NCI-H460 (cell line): ENCODE measurements at places on chromosomes 3 and 15. TPM values are rescaled to one million over a fixed set of nuclear protein-coding genes. Genes with fewer than 3 reads are reported as not detected.

DNA sequence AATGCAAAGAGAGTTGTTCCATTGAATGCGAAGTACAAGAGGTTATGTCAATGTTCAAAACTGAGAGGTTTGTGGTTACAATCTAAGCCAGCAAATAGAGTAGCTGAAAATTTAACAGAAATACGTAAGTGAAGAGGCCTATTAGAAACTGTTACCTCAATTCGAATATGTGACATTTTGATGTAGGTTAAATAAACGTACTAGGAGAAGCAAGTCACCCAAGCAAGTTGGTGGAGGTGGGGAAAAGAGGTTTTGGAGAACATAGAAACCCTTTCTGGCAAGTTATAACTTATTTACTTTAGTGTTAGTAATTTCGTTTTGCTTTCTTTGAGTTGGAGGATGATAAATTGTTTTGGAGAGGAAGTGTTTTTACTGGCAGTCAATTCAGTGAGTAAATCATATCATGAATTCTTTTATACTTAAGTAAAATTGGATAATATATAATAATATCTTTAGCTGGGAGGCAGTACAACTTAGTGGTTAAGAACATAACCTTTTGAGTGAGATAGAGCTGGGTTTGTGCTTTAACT is 91.2 kb upstream of the NAALADL2 start:
- peak; percentile 77 for DNase-seq

- DNase-seq: no peak
Observed at GRCh38 chr3:136818769-136819391, at the start of gene SLC35G2. Gene SLC35G2 (plus strand): TSS chr3:136819126. CDS start chr3:136854461, 35,335 bp downstream.

GRCh38 chr15:40921949-40922607 is 7.1 kb upstream of the DLL4 start:
- no peak for DNase-seq

GRCh38 chr3:183386651-183387050 is 41.8 kb downstream of the MCF2L2 start:
- no peak for DNase-seq

- no peak for DNase-seq
Observed at GRCh38 chr15:55649058-55649423, 60.9 kb upstream of the PYGO1 start.

GRCh38 chr3:149717391-149718056 is 34.8 kb downstream of the COMMD2 start:
- DNase-seq: peak; percentile 69

DNA sequence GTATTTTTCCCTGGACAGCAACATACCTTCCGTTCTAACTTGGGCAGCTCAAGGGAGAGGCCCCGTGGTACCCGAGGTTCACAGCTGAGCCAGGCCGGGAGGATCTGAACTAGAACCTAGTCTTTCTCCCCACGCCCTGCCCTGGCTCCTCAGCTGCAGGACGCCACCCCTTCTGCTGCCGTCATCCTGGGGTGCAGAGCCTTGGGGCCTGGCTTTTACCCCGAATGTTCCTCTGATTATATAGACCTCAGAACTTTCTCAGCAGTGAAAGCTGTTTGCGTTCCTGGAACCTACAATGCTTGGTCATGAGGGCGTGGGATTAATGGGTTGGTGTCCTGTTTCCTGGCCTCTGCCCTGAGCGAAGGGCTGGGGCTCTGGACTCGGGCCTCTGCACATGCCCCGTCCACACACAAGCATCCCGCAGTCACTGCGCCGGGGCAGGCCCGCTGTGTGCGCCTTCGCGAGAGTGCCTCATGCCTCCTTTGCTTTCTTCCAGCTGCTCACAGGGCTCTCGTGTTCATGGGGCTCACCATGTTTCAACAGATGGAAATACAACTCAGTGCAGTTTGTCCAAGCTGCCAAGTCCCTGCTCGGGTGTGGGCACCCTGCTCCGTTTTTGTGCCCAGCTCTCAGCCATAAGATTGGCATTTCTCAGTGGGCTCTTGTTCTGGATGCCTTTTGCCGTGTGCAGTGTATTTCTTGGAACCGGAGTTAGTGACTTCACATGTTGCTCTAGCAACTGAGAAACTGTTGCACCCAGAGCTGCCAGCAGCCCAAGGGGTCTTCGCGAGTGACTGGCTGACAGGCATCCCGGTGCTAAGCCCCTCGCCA is 20.4 kb downstream of the SYNM start:
- no peak for DNase-seq

DNA sequence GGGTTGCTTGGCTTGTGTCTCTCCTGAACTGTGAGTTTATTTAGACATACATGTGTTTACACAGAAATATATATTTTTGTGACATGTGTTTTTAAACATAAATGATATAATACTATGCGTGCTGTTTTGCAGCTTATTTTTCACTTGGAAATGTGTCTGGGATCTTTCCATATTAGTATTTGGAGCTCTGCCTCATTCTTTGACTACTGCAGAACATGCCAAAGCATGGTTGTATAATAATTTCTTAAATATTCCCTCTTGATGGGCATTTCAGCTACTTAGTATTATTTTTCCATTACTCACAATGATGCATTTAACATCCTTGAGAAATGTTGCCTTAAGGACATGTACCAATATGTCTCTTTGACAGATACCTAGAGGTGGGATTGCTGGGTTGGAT is 19.5 kb downstream of the ANAPC13 start:
- no peak for DNase-seq

DNA sequence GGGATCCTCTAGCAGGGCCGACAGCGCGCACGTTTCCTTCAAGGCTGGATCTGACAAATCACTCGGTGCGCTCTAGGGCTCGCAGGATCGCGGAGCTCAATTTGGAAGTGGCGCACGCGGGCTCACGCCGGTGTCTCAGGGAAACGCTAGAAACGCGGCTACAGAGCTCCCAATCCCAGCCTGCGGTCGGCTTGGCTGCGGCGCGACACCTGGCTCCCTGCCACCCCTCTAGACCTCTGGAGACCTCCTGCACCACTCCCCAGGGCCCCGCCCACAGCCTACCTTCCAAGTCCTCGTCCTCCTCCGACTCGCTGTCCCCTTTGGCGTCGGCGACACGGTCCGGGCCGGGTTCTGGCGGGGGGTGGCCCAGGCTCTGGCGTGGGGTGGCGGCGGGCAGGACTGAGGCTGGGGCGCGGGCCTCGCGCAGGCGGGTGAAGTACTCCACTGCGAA is 596 bp downstream of the PRKAR2A start:
- peak; percentile 28 for DNase-seq

DNA sequence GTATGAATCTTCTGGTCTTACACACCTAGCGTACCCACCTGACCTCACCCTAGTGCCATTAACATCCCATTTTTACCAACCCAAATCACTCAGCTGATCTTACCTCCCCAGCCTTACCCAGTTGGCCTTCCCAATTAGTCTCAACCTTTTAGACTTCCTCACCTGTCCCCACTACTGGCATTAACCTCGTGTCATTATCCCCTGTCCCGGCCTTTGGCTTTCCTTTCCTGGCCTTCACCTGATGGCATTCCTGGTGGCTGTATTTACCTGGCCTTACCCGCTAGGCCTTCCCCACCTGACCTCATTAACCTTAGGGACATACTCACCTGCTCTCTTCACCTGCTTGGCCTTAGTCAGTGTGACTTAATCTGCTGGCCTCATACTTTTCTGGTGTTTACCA is 104.1 kb downstream of the IL12A start:
- DNase-seq: no peak

GRCh38 chr3:87062685-87063084 is 71.7 kb upstream of the VGLL3 start:
- no peak for DNase-seq

- DNase-seq: no peak
Observed at GRCh38 chr15:67329984-67330733, 75.6 kb downstream of the IQCH start.

- DNase-seq: no peak
Observed at GRCh38 chr15:95812491-95812890, 518.0 kb upstream of the NR2F2 start.

DNA sequence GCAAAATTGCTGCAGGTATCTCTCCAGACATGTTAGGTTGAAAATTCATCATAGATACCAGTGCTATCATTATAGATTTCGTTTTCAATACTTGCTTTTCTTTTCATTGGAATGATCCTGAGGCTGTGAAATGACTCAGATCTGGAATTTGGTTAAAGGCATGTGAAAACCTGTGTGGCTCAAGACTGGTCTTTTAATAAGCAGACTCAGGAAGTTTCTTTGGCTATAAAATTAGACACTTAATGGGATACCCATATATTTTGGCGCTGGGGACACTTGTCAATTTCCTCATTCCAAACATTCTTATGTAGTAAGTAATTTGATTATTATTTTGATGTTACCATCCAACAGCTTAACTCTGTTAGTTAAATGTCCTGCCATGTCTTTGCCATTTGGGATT is 1041.1 kb upstream of the GBE1 start:
- DNase-seq: no peak

GRCh38 chr15:33145447-33145846 is 49.1 kb downstream of the FMN1 start:
- DNase-seq: no peak

GRCh38 chr15:34721802-34722438 is 32.9 kb downstream of the GJD2 start:
- DNase-seq: peak; percentile 4

- DNase-seq: no peak
Observed at GRCh38 chr3:28989646-28990089, 291.2 kb upstream of the RBMS3 start.

DNA sequence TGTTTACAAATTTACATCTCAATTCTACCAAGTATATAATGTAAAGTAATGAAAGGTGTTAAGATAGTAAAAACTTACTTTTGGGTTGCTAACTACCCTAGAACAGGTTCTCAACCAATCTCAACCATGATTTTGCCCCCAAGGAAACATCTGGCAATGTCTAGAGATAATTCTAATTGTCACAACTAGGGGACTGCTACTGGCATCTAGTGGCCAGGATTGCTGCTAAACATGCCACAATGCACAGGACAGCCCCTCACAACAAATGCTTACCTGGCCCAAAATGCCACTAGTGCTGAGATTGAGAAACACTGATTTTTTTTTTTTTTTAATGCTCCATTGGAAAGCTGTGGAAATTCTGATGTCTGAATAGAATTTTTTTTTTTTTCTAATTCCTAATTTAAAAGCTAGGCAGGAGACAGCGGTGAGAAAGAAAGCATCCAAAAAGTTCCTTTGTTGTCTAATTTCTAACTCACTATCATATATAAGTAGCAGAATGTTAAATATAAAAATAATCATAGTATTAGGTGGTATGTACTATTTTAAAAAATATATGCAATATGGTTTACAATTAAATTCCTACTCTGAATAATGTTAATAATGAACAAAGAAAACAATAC is 81.5 kb downstream of the TJP1 start:
- DNase-seq: no peak

DNA sequence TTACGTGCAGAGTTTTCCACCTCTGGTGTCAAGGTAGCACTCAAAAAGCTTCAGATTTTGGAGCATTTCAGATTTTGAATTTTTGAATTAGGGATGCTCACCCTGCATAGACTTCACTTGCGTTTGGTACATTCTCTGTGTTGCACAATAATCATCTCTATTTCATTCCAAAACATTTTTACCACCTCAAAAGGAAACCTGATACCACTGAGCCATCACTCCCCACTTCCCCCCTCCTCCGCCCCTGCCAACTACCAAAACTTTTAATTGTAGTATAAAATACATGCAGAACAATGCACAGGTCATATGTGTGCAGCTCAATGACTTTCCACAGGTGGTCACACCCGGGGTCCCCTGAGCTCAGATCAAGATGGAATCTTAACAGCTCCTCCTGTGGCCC is 208.8 kb downstream of the SV2B start:
- DNase-seq: no peak

GRCh38 chr3:149288655-149289054 is 44.8 kb downstream of the TM4SF18 start:
- DNase-seq: no peak

GRCh38 chr15:71592203-71592602 is 218.2 kb upstream of the NR2E3 start:
- DNase-seq: no peak

DNA sequence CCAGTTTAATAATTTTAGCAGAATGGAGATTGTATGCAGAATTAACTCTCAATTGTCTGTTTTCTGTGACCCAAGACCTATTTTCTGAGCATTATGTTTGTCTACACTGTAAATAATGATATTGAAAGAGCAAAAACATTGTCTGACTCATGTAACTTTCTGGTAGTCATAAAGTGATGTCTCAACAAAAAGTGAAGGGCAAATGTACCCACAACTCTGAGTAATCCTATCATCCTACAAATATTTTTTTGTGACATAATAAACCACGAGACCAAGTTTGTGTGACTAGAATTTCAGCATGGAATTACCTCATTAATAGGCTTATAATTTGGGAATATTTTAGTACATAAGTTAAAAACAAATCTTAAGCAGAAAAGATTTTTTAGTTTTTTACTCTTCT is 15.4 kb upstream of the ABHD10 start:
- no peak for DNase-seq

- DNase-seq: no peak
Observed at GRCh38 chr3:186493525-186494255, 50.5 kb downstream of the CRYGS start.

DNA sequence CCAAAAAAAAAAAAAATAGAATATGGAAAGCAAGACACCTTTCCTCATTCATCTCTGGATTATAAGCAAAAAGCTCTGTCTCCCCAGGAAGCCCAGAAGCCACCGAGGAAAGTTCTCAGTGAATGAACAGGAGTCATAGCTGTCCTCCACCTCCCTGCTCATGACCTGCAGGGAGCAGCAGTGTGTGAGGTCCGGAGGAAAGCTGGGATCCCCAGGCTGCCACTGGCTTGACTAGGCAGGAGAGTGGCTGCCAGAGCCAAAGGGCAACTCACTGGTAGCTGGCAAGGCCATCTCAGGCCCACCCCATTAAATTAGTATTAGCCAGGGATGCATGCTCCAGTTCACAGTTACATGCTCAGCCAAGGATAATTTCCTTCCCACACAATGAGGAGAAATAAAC is 191.6 kb upstream of the STT3B start:
- no peak for DNase-seq

DNA sequence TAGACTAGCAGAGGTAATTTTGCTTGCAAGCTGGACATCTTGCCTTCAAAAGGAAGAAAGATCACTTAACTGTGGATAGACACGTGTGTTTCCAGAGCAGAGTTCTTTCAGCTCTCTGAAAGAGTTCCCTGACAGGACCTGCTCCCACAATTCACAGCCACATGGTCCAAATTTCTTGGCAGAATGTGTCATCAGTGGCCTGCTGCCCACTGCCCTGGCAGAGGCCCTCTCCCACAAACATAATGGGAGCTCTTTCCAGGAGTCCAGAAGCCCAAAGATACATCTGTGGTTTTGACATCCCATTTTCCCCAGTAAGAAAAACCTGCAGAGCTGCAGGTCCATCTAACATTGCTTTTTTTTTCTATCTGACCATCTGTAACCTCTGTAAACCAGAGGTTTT is 48.3 kb downstream of the SERPINI1 start:
- no peak for DNase-seq

Gene MEIS2
- 9.5 and 13.0 TPM in 2 replicates for total RNA-seq

Gene ZNF860
- total RNA-seq: 0.10 TPM in 1 of 2 replicates, not detected in the other

Gene GNB5
- total RNA-seq: 113 and 121 TPM in 2 replicates

Gene KAT2B
- total RNA-seq: 5.5 and 6.7 TPM in 2 replicates

Gene TJP1
- total RNA-seq: 65.6 and 67.7 TPM in 2 replicates

Gene RLBP1
- total RNA-seq: not detected in 2 replicates

Gene TTC21A
- total RNA-seq: 0.95 and 1.2 TPM in 2 replicates

Gene CFAP91
- total RNA-seq: not detected in 2 replicates

Gene SYNPR
- not detected in 2 replicates for total RNA-seq

Gene MCTP2
- 0.45 and 0.61 TPM in 2 replicates for total RNA-seq

Gene ENTPD3
- not detected in 2 replicates for total RNA-seq

Gene PARL
- 46.9 and 48.1 TPM in 2 replicates for total RNA-seq

Gene FOXB1
- total RNA-seq: 0.05 and 0.09 TPM in 2 replicates

Gene GNAT1
- total RNA-seq: not detected in 2 replicates

Gene PPM1L
- 0.32 and 0.79 TPM in 2 replicates for total RNA-seq

Gene POMGNT2
- 7.1 and 7.8 TPM in 2 replicates for total RNA-seq
